Activated CD4-positive, alpha-beta memory T cell treated with anti-CD3 and anti-CD28 coated beads, Interleukin-2, amount 10 ng/mL, durations not matched to agents 7 days and 5 days (primary cell): ENCODE measurements at places on chromosomes 1 and 21. TPM values are rescaled to one million over a fixed set of nuclear protein-coding genes. Genes with fewer than 3 reads are reported as not detected.

The ARPC5 gene
- 233 TPM for total RNA-seq

The CALML6 gene
- total RNA-seq: 0.38 TPM

The SEMA4A gene
- total RNA-seq: 20.8 TPM

The USP16 gene
- total RNA-seq: 37.1 TPM

The FOXJ3 gene
- total RNA-seq: 44.9 TPM

The TMEM125 gene
- not detected for total RNA-seq

The VPS45 gene
- 39.0 TPM for total RNA-seq

The TCHH gene
- total RNA-seq: 0.05 TPM

The MATN1 gene
- total RNA-seq: not detected

The PTGFR gene
- not detected for total RNA-seq

The ACTL8 gene
- total RNA-seq: not detected

The MAP1LC3C gene
- total RNA-seq: not detected

The FABP3 gene
- total RNA-seq: not detected
